ENCODE measurements at places on chromosomes 6 and 20.
A peak's percentile ranks its signal among the peaks of the same experiment; 100 is the strongest.

- DNase-seq, result no peak
Observed at GRCh38 chr6:41604006-41604405, 34.3 kb upstream of the MDFI start.

- DNase-seq, result no peak
Observed at GRCh38 chr6:107079429-107079828, 35.9 kb downstream of the BEND3 start.

DNA sequence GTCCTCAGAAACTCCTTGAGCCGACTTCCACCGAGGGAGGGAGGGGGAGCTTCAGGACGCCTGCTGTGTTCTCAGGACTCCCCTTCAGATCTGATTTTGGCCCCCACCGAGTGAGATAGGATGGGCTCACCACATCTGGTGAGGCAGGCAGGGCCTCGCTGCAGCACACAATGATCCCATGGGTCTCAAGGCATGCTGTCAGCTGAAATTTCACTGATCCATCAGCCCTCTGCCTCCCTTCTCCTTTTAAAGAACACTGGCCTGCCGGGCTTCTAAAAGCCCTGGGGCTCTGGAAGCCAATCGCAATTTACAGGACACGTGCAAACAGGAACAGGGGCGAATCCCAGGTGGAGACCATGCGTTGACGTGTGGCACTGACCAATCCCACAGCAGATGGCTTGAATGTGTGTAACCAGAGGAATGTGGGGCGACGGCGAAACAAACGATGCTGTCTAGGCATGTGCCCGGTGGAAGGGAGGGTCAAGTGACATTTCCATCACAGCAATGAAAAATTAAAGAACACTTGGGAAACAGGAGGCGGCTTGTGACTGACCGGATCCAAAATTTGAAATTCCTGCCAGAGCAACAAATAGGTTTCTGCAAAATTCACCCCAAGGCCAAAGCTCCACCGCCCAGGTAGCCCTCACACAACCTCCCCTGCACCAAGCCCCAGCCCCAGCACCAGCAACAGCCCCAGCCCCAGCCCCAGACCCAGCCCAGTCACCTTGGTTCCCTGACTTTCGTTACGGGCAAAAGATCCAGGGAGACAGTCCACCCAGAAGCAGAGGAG, 167.1 kb upstream of the ZNF337 start:
- DNase-seq, result no peak

DNA sequence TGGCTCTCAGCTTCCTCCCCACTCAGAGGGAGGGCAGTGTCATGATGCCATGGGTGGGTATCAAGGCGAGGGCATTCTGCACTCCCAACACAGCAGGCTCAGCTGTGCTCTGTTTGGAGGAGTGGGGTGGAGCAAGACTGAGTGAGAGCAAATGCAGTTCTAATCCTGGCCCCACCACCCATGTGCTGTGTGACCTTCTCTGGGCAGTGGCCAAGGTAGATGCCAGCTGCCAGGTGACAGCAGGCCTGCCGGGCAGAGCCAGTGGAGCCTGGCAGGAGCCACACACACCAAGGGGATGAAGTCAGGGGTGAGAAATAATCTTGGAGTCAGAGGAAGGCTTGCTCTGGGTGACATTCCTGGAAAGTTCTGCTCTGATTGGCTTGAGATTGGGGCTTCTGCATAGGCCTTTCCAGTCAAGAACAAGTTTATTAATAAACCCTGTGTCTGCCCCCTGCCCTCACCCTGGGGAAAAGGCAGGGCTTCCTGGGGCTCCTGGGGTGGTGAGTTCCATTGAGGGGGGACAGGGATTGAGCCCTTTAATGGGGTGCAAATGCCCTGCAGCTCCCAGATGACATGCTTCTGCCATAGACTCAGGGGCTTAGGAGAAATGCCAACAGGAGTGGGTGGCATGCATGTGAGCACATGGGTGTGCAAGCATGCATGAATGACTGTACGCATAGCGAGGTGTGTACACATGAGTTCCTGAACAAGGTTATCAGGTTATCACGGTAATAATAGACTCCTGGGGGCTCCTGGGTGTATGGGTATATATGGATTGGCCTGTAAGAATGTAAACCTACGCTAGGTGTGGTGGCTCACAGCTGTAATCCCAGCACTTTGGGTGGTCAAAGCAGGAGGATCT, 134.2 kb downstream of the MRPL14 start:
- no peak for DNase-seq

GRCh38 chr6:33746036-33746600, 587 bp downstream of the IP6K3 start:
- DNase-seq, result no peak

GRCh38 chr6:90110971-90111370, 185.7 kb downstream of the BACH2 start:
- no peak for DNase-seq

GRCh38 chr20:51083447-51083846, 60.5 kb upstream of the KCNG1 start:
- no peak for DNase-seq

DNA sequence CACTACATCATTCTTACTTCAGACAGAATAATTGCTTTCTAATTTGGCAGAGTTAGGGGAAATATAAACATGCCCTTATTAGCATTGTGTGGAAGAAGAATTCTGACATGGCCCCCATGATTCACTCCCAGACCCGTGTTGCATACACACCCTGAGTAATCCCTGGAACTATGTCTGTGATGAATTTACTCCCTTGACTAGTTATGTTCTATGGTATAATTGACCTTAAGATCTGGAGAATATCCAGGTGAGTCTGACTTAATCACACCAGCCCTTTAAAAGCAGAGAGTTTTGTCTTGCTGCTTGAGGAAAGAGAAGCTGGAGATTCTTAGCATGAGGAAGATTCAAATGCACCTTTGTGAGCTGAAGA, 262.9 kb downstream of the SOX4 start:
- no peak for DNase-seq

- no peak for DNase-seq
Observed at GRCh38 chr6:110813338-110814101, 1.7 kb downstream of the CDK19 start.

- DNase-seq, result no peak
Observed at GRCh38 chr6:3325210-3325609, 66.5 kb downstream of the PSMG4 start.

DNA sequence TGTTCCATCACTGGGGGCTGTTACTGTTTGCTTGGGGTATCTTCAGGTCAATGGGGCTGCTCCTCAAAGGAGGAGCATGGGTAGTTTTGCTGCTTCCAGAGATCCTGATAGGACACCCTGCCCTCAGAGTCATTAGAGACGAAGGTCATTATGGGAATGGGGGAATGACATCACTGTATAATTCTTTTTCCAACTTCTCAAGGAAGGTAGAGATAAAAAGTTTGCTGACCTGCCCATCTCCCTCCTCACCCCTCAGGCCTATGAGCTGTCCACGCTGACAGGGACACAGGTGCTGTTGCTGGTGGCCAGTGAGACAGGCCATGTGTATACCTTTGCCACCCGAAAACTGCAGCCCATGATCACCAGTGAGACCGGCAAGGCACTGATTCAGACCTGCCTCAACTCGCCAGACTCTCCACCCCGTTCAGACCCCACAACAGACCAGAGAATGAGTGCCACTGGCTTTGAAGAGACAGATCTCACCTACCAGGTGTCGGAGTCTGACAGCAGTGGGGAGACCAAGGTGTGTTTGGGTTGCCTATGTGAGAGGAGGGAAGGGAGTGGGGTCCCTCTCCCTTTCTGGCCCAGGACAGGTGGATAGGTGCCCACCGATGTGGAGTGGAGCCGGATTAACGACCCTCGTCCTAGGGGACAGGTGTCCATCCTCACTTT, 2.7 kb downstream of the SRF start:
- DNase-seq, result no peak

GRCh38 chr6:1912731-1913130, 303.0 kb downstream of the FOXC1 start:
- DNase-seq, result no peak

GRCh38 chr20:57526885-57527460, 2.0 kb upstream of the CTCFL start:
- no peak for DNase-seq

- DNase-seq, result no peak
Observed at GRCh38 chr6:160348223-160349019, at the start of gene SLC22A3. TSS of gene SLC22A3 (plus strand) at chr6:160348378. CDS start at chr6:160348420, 42 bp downstream.

GRCh38 chr6:118596774-118597320, 48.8 kb downstream of the PLN start:
- no peak for DNase-seq

- DNase-seq, result peak; percentile 98
Observed at GRCh38 chr6:7312616-7313504, at the start of gene SSR1. TSS of gene SSR1 (minus strand) at chr6:7313199. CDS start at chr6:7313120, 79 bp downstream.

GRCh38 chr20:21656308-21657067, 49.0 kb upstream of the PAX1 start:
- no peak for DNase-seq

GRCh38 chr6:105320765-105321164, 82.1 kb downstream of the PREP start:
- DNase-seq, result no peak

- no peak for DNase-seq
Observed at GRCh38 chr20:19275038-19275629, 62.7 kb downstream of the SLC24A3 start.

DNA sequence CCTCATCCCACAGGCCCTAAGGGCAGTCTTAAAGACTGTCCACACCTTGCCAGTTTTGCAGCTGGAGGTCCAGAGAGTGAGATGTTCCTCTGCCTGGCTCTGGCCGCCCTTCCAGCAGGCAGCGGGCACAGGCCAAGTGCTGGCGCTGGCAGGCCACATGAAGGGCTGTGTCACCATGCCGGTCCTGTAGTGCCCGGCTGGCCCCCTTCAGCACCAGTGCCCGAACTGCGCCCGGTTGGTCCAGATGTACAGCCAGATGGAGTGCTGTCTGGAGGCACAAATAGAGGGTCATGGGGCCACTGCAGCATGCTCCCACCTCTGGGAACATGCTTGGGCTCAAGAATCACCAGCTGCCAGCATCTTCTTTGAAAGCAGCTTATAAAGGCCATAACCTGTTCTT, 3.8 kb downstream of the NFKBIE start:
- no peak for DNase-seq

- no peak for DNase-seq
Observed at GRCh38 chr6:129513471-129513870, 196.5 kb downstream of the ARHGAP18 start.

GRCh38 chr6:26543953-26544352, 5.8 kb downstream of the HMGN4 start:
- DNase-seq, result peak; percentile 43

DNA sequence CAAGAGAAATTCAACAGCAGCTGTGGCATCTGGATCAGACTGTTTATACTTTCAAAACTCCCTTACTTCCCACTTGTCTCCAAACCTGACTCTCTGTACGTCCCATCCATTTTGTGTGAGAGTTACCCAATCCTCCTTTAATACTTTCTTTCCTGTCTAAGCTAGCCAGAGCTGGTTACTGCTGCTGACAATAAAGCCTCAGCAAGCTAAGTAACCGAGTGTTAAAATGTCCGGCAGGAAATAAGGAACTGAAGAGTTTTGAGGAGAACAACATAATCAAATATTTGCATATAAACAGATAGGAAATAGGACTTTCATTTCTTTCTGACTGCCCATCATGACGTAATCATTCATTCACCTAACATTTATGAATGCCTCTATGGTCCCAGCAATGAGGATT, 11.6 kb downstream of the TMEM30A start:
- peak; percentile 40 for DNase-seq

DNA sequence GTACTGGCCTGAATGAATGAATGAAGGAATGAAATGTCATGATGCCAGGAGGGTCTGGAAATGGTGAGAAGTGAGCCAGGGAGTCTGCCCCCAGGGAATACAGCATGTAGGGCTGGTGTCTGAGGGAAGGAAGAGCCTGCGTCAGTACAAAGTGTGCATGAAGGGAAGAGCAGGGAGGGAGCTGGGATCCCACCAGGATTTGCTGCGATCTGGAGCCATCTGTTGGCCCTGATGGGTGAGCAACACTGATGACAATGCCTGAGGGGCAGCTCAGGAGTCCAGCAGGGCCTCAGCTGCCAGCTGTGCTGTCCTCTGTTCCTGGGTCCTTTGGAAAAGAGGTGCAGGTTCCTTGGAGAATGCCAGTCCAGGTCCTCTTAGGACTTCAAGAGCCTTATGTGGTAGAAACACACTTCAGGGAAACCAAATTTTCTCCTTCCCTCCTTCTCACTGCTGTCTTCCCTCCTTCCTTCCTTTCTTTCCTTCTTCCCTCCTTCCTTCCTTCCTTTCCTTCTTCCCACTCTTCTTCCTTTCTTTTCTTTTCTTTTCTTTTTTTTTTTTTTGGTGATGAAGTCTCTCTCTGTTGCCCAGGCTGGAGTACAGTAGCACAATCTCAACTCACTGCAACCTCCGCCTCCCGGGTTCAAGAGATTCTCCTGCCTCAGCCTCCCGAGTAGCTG, 11.5 kb downstream of the BPI start:
- DNase-seq, result no peak

GRCh38 chr6:149489967-149490366, 5.2 kb upstream of the ZC3H12D start:
- DNase-seq, result no peak

- peak; percentile 10 for DNase-seq
Observed at GRCh38 chr6:159608961-159609651, 83.9 kb downstream of the SOD2 start.

- peak; percentile 72 for DNase-seq
Observed at GRCh38 chr20:61120595-61121515, 131.2 kb upstream of the CDH4 start.

GRCh38 chr20:63635431-63636141, 8.7 kb upstream of the GMEB2 start:
- peak; percentile 84 for DNase-seq

GRCh38 chr6:130447374-130447773, 81.6 kb downstream of the TMEM200A start:
- no peak for DNase-seq

DNA sequence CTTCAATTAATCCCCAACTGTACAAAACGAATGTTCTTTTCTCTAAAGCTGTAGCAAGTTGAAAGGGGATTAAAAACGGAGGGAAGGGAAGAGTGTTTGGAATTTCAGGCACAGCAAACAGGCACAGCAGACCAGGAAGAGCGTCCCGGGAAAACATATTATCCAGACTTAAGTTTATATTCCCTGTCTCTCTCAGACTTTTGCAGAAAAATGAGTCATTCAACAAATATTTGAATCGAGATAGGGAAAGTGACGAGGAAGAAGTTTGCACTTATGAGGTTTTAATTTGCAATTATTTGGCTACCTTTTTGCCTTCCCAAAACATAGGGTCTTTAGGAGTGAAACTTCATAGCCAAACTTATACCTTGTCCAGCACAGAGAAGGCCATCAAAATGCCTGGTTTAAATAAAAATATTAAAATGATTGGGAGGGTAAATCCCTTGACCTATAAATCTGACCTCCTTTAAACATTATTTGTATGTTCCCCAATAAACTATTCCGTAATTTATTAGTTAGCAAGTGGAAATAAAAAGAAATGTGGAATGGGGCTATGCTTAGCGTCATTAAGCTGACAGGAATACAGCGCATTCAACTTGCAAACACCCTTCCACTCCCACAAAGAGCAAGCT, 16.0 kb downstream of the HFE start:
- no peak for DNase-seq

Measured in KBM-7 (cell line).